ENCODE measurements at places on chromosomes 13 and 19. TPM values are rescaled to one million over a fixed set of nuclear protein-coding genes. Genes with fewer than 3 reads are reported as not detected.

DNA sequence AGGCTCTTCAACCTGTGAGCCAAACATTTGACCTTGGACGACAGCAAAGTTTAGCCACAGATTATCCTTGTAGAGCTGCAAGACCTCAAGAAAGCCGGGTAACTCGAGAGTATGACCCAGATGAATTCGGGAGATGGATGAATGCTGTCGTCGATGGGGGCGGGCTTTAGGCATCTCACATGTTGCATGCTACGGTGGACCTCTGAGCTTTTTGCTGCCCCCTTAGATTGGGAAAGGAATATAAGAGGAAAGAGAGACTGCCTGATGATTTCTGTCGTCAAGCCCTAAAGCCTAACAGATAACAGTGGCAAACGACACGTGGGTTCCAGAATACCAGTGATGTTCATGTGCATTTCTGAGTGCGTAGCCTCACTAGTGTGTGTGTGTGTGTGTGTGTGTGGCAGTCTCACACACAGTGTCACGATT, 730 bp upstream of the ABCC4 start:
- H3K4me1 ChIP-seq = peaks cover 29% of the 10 kb centered on the region
- no peaks in the 10 kb centered on the region for H3K27me3 ChIP-seq
- no peak for DNase-seq
- no peaks in the 10 kb centered on the region for H3K36me3 ChIP-seq
- H3K4me3 ChIP-seq = peak overlapping the region; percentile 79

- H3K27me3 ChIP-seq = peaks cover 9% of the 10 kb centered on the region
- no peaks in the 10 kb centered on the region for H3K36me3 ChIP-seq
- DNase-seq = no peak
- H3K27ac ChIP-seq = no peak overlapping the region
- peaks cover 9% of the 10 kb centered on the region for H3K4me1 ChIP-seq
- no peak overlapping the region for H3K4me3 ChIP-seq
Observed at GRCh38 chr19:5801796-5802619, 2.9 kb upstream of the NRTN start.

DNA sequence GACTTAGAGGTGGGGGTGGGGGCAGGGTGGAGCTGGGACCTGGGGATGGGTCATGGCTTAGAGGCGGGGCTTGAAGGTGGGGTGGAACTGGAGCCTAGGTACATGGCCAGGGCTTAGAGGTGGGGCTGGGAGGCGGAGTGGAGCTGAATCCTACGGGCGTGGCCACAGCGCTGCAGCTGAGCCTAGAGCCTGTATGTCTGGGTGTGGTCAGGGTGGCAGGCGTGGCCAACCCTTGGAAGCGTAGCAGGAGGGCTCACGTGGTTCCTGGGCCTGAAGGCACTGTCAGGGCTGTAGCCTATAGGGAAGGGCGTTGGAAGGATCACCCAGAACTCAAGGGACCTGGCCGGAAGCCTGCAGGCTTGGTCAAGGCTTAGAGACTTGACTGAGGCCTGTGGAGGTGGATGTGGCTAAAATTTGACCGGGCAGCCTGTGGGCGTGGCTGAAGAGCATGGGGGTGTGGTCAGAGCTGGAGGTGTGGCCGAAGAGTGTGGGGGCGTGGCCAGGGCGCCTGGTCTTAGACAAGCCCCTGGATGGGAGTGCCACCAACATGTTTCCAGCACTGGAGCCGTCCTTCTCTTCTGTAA, 24.3 kb downstream of the COLGALT1 start:
- H3K4me3 ChIP-seq = no peak overlapping the region
- no peaks in the 10 kb centered on the region for H3K27me3 ChIP-seq
- H3K4me1 ChIP-seq = no peaks in the 10 kb centered on the region
- H3K36me3 ChIP-seq = peaks cover 36% of the 10 kb centered on the region
- H3K27ac ChIP-seq = no peak overlapping the region
- DNase-seq = no peak

The CCDC70 gene
- not detected for total RNA-seq

The KRTDAP gene
- total RNA-seq = not detected
